ENCODE measurements at places on chromosomes 16 and 17.

DNA sequence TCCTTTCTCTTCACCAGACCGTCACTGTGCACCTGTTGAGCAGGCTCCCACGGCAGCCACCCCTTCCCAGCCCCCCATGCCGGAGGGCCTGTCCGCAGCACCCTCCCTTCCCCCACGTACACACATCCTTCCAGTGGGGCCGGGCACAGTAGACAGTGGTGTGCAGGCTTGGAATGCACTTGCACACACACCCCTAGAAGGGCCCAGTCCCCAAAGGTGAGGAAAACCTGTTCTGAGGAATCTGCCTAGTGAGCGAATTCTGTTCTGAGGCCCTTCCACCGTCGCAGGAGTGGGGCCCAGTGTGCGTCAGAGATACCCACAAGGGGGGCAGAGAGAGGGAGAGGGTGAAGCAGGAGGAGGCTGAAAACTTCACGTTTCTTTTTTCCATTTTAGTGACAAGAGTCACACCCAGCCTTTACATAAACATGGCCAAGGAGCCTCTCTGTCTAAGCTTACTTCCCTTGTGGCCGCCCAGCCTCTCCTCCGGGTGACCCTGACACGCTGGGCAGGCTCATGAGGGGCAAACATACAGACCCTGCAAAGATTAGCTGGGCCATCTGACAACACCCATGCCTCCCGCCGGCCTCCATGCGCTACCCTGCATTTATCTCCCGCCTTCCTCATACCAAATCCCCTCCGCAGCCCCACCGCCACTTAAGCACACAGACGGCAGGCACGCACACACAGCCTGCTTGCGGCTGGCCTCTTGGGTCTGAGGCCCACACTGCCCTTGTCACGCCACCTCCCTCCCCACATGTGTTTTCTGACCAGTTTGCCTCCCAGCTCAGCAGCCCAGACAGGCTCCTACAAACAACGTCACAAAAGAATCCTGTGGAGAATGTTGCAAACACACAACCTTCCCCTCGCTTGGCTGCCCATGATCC lies 1.8 kb downstream of the ZBTB4 start:
- no peak for DNase-seq

DNA sequence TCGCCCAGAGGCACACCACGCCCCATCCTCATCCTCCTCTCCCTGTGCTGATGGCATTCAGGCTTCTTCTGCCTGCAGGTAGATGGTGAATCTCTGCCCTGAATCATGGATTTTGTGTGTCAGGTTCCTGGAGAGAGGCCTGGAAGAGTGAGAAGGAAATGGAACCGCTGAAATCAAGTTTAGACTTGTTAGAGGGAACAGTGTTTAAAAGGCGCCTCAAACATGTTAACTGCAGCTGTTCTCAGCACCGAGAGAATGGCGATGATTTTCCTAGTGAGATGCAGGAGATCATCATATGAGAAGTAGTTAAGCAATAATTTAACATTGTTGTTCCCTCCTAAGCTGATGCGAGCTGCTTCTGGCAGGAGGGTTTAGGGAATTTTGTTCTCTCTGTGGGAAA lies 744.4 kb upstream of the EEF2KMT start:
- no peak for DNase-seq

GRCh38 chr17:82615084-82616020 lies 32.9 kb downstream of the WDR45B start:
- DNase-seq: no peak

GRCh38 chr17:56740481-56740880 lies 93.2 kb downstream of the C17orf67 start:
- DNase-seq: no peak

DNA sequence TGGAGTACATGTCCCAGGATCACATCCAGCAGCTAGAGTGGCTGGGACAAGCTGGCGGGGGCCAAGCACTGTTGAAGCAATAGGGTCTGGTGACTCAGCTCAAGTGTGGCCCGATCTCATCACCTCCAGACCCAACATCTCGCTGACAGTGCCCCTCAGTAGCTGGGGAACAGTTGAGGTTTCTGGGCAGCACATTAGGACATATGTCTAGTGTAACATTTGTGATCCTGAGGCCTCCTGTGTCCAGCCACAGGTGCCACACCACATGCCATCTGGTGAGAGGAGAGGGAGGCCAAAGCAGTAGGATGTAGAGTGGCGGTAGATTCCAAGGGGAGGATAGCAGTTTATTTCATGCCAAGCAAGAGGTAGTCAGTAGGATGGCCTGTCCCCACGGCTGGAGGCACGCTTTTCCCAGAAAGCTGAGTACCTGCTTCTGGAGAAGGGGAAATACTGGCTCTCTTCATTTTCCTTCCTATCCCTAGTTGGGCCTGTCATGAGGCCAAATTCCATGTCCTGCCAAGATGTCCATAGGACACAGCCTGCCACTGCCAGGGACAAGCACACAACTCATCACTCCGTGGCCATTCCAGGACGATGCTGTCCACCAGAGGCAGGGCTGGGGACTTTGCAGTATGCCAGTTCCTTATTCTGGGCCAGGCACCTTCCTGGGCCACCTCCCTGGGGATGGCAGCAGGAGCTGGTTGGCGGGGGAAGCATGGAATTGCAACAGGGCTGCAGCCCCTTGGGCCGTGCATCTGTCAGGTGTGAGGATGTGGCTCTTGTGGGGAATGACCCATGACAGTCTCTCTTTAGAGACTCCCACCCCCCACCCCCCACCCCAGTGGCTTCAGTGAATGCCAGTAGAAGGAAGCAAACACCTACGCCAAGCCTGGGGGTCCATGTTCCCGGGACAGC lies 24.0 kb downstream of the GGA3 start:
- DNase-seq: no peak

DNA sequence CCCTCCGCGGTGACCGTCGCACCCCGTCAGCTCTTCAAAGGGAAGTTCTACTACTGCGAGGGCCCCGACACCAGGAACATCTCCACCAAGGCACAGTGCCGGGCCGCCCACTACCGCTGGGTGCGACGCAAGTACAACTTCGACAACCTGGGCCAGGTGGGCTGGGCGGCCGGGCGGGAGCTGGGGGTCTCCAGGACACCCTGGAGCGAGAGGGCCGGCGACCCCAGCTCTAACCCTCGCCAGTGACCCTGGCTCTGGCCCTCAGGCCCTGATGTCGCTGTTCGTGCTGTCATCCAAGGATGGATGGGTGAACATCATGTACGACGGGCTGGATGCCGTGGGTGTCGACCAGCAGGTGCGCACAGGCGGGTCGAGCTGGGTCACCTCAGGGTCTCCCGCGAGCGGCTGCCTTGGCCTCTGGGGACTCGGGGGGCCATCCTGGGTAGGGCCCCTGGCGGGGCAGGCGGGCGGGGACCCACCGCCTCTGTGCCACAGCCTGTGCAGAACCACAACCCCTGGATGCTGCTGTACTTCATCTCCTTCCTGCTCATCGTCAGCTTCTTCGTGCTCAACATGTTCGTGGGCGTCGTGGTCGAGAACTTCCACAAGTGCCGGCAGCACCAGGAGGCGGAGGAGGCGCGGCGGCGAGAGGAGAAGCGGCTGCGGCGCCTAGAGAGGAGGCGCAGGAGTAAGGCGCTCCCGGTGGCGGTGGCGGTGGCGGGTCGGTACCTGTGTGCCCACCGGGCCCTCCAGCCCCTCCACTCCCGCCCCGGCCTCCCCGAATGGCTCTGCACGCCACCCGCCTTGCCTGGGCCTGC lies 13.4 kb downstream of the TPSG1 start:
- no peak for DNase-seq

- DNase-seq: no peak
Observed at GRCh38 chr17:77666462-77666861, 292.0 kb upstream of the TNRC6C start.

DNA sequence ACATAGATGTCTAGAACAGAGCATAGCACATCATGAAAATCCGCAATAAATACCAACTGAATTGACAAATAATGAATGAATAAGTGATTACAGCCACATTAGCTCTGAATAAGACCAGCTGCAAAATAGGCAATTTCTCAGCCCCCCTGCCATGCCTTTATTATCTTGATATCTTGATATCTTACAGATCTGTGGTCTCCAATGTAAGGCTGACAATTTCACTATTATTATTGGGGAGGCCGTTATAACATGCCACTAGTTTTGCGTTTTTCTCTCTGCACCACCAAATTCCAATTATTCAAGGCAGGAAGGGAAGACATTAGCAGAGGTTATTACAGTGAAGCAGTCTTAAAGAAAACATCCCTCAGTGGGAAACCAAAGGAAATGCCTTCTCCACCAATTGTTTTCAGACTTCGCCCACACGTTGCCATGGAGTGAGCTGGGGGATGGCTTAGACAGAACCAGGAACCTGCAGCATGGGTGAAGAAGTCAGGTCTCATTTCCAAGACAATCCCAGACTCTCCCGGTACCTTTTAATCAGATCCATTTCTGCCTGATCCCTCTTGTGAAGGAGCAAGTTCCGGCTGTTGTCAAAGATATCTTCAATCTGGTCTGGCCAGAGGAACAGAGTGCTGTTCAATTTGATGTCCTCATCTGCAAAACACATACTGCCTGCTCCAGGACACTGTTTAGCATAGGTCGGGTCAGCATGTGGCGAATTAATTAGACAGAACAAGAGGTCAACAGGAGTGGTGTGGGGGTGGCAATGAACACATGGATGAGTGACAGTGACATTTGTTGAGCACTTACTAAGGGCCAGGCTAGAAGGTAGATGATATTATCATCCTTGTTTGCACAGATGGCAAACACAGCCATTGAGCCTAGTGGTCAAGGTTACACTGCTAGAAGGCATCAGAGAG lies 46.4 kb downstream of the DNAH3 start:
- no peak for DNase-seq

DNA sequence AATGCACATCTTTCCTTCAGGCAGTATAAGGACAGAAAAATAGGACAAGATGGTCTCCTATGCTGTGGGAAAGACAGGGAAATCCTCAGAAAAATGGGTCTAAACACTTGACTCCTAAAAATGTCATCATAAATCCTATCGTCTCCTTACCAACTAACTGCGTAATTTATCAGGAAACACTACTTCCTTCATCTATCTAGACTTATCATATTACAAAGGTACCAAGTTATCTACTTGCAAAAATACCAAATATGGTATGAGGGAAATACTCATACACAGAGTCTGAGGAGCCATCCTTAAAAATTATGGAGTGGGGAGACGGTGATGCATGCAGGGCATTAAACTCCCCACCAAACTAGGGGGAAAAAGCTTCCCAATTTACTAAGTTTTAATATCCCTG lies 44.1 kb downstream of the GRB2 start:
- DNase-seq: no peak

- no peak for DNase-seq
Observed at GRCh38 chr16:55126456-55126855, 195.8 kb downstream of the IRX5 start.

DNA sequence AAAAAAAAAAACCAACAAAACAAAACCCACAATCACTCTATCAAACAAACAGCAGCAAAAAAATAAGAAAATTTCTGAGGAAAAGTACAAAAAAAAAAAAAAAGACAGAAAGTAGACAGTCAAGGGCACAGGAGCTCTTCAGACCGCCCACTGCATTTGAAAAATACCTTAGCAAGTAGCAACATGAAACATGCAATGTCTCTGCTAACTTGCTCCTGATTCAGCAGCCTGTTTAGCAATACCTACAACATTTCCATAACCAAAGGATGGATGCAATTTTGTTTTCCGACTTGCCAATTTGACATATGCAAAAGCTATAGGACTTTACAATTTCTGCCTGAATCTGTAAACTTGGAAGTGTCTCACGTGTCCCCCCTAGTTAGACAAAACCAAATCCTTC lies 57.4 kb downstream of the SYNRG start:
- no peak for DNase-seq

DNA sequence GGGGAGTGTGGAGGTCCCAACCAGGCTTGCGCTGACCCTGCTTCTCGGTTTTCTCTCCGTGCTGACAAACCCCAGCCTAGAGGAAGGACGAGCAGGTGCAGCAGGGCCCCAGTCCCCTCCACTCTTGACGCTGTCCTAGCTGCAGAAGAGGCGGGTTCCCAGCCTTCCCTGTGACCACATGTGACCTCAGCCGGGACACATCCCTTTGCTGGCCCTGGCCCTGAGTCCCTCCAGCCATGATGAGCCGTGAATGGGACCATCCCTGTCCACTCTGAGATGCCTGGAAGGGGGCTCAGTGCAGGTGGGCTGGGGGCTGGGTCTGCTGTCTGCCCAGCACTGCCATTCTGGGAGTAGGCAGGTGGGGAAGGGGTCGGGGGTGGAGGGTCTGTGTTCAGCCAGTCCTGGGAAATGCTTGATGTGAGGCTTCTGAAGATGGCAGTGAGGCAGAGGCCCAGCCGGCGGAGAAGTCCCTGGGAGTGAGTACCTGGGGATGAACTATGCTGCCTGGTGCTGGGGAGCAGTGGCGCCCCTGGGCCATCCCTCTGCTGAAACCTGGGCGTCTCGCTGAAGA lies 1.9 kb upstream of the TUBB3 start:
- DNase-seq: no peak

GRCh38 chr17:14295676-14296075 lies 5.2 kb upstream of the HS3ST3B1 start:
- DNase-seq: no peak

DNA sequence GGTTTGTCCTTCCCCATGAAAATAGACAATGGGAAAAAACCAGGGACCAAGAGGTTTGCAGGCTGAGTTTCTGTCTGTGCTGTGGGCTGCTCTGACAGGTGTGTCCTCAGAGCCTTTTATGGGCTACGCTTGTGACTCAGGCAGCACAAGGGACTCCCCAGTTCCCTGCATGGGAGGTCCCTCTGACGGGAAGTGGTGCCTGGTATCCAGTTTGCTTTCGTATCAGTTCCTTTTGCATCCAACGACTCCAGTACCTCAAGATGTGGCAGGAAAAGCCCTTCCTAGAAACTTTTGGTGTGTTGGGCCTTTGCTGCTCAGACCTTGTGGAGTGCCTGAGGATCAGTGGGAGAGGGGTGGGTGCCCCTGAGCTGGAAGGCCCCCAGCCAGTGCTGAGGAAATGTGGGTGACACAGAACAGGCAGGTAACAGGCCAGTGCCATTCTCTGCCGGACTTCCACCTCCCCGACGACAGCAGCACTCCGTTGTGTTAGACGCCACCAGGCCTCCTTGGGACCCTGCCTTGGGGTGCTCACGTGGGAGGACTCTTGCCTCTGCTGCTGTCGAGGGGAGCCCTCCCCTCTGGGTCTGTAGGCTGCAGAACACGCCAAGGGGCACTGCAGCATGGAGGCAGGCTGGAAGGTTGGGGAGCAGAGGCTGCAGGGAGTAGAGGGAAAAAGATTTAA lies 38.4 kb upstream of the IRF8 start:
- no peak for DNase-seq
